ENCODE measurements at places on chromosomes 16 and 17. TPM values are rescaled to one million over a fixed set of nuclear protein-coding genes. Genes with fewer than 3 reads are reported as not detected.
A peak's percentile ranks its signal among the peaks of the same experiment; 100 is the strongest.

DNA sequence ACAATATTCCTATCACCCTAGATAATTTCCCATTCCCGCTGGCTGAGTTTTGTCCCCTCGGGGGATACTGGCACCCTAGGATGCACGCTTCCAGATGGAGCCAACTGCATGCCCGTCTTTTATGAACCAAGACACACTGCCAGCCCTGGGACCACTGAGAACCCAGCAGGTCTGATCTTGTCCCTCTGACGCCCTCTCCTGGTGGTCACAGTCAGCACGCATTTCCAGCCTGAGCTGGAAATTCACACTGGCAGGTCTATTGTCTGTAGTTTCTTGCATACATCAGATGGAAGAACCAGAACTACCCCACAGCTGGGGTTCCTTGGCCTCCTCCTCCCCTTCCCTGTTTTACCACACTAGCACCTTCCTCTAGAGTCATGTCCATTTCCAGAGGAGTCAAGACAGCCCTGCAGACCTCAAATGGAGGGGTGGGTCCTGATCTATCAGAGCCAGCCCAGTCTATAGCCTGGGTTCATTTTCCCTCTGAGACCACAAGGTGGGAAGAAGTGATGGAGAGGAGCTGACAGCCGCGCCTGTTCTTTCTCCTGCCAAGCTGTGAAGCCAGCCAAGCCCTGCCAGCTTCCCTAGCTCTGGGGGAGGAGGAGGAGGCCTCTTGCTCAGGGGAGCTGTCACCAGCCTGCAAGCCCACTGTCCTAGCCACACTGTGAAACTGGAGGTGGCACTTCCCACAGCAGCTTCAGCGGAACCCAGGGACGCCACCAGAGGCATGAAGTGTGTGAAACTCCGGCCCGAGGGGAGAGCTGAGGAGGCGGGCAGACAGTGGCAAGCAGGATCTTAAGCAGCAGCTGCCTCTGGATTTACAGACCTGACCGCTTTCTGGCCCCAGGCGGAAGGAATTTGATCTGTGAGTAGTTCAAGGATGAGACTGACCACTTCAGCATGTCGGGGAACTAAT, 29.3 kb downstream of the MXRA7 start:
- no peaks in the 10 kb centered on the region for H3K36me3 ChIP-seq
- H3K4me3 ChIP-seq, result no peak overlapping the region
- H3K27me3 ChIP-seq, result no peaks in the 10 kb centered on the region
- DNase-seq, result peak; percentile 72
- H3K4me1 ChIP-seq, result peaks cover 33% of the 10 kb centered on the region

DNA sequence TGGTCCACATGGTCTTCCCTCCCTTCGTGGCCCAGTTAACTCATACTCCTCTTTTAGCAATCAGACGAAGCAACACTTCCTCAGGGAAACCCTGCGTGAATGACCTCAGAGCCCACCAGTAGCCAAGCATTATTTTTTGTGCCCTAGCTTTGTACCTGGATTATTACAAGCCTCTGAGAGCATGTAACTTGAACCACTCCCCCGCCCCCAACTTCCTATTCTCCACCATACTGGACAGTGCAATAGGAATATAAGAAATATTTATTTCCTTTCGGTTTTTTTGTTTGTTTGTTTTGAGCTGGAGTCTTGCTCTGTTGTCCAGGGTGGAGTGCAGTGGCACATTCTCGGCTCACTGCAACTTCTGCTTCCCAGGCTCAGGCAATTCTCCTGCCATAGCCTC, 2.9 kb downstream of the CPPED1 start:
- H3K36me3 ChIP-seq, result no peaks in the 10 kb centered on the region
- no peak overlapping the region for H3K4me3 ChIP-seq
- H3K4me1 ChIP-seq, result peaks cover 16% of the 10 kb centered on the region
- no peaks in the 10 kb centered on the region for H3K27me3 ChIP-seq
- H3K27ac ChIP-seq, result peak overlapping the region; percentile 15

- H3K27ac ChIP-seq, result no peak overlapping the region
- no peaks in the 10 kb centered on the region for H3K4me1 ChIP-seq
- H3K36me3 ChIP-seq, result peaks cover 13% of the 10 kb centered on the region
Measured at GRCh38 chr16:188674-189073, 8.4 kb downstream of the HBQ1 start.

- H3K4me3 ChIP-seq, result peak overlapping the region; percentile 77
- H3K4me1 ChIP-seq, result peaks cover 15% of the 10 kb centered on the region
- H3K27ac ChIP-seq, result peak overlapping the region; percentile 70
- peak; percentile 37 for DNase-seq
Measured at GRCh38 chr16:84144209-84144858, 643 bp downstream of the HSDL1 start.

DNA sequence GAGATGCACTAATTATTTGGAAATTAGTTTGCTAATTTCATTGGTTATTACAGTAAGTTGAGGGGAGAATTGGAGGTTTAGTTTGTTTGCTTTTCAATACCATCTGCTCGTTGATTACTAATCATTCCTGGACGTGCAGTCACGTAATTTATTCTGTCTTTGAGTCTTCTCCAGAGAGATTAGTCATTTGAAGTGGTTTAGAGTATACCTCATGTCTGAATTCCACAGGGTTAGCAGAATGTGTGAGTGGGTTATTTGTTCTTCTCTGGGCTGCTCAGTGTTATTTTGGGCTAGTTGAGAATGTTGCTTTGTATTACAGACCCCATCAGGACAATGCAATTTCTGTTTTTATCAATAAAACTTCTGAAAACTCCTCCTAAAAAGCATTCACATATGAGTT, 265.0 kb downstream of the RBFOX1 start:
- no peak overlapping the region for H3K4me3 ChIP-seq
- no peak for DNase-seq
- no peaks in the 10 kb centered on the region for H3K36me3 ChIP-seq
- H3K4me1 ChIP-seq, result no peaks in the 10 kb centered on the region
- H3K27me3 ChIP-seq, result no peaks in the 10 kb centered on the region

- H3K27ac ChIP-seq, result no peak overlapping the region
- no peak overlapping the region for H3K4me3 ChIP-seq
- H3K4me1 ChIP-seq, result peaks cover 66% of the 10 kb centered on the region
- no peak for DNase-seq
Measured at GRCh38 chr17:67403065-67403464, 26.0 kb downstream of the PITPNC1 start.

DNA sequence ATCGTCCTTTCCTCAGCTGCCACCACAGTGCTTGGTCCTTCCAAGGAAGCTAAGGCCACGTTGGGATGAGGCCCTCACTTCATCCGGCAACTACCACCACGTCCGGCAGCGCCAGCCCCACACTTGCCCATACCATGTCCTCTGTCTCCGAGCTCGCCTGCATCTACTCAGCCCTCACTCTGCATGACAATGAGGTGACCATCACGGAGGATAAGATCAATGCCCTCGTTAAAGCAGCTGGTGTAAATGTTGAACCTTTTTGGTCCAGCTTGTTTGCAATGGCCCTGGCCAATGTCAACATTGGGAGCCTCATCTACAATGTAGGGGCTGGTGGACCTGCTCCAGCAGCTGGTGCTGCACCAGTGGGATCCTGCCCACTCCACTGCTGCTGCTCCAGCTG, 44.9 kb downstream of the TTC19 start:
- H3K36me3 ChIP-seq, result peaks cover 54% of the 10 kb centered on the region
- H3K4me1 ChIP-seq, result no peaks in the 10 kb centered on the region
- H3K27me3 ChIP-seq, result no peaks in the 10 kb centered on the region
- H3K27ac ChIP-seq, result no peak overlapping the region
- DNase-seq, result no peak

DNA sequence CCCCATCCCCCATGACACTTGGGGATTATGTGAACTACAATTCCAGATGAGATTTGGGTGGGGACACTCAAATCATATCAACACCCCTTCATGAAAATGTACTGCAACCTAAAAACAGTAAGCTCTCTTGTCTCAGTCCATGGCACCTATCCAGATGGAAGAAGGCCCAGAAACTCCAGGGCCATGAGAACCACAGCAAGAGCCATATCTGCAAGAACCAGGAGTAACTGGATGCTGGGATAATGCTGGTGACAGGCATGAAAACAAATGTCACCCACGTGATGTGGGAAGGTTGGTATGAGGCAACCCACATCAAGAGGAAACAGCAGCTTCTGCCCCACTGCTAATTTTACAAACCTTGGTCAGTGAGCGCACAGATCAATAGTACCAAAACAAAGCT, 400.1 kb upstream of the ERCC4 start:
- no peaks in the 10 kb centered on the region for H3K36me3 ChIP-seq
- no peak overlapping the region for H3K4me3 ChIP-seq
- no peak for DNase-seq
- no peaks in the 10 kb centered on the region for H3K27me3 ChIP-seq

- peaks cover 5% of the 10 kb centered on the region for H3K4me1 ChIP-seq
- no peak for DNase-seq
- no peaks in the 10 kb centered on the region for H3K27me3 ChIP-seq
- H3K4me3 ChIP-seq, result no peak overlapping the region
Measured at GRCh38 chr17:47072886-47073285, 93.8 kb upstream of the RPRML start.

GRCh38 chr16:17104654-17105053, 366.1 kb downstream of the XYLT1 start:
- H3K27ac ChIP-seq, result no peak overlapping the region
- H3K27me3 ChIP-seq, result no peaks in the 10 kb centered on the region
- no peak overlapping the region for H3K4me3 ChIP-seq
- H3K4me1 ChIP-seq, result peaks cover 12% of the 10 kb centered on the region
- no peaks in the 10 kb centered on the region for H3K36me3 ChIP-seq

DNA sequence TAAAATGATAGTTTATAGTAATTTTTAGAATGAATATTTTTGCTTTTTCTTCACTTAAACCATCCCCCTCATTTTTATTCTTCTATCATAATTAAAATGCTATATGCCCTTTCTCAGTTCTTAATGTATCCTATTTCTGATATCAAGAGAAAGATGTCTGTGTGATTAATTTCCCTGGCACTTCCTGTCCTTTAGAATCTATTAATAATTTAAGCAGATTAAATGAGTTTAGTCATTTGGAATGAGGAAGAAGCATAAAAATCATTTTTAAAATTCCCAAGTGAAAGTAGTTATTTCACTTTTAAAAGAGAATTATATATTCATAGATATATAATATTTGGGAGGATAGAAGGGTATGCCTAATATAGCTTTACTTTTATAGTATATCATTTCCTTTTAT, 27.8 kb upstream of the CDR2 start:
- no peaks in the 10 kb centered on the region for H3K36me3 ChIP-seq
- no peaks in the 10 kb centered on the region for H3K4me1 ChIP-seq
- no peak for DNase-seq
- no peak overlapping the region for H3K27ac ChIP-seq

GRCh38 chr16:52713740-52714139, 166.8 kb upstream of the TOX3 start:
- H3K4me3 ChIP-seq, result no peak overlapping the region
- H3K27ac ChIP-seq, result no peak overlapping the region
- no peak for DNase-seq
- no peaks in the 10 kb centered on the region for H3K4me1 ChIP-seq
- H3K27me3 ChIP-seq, result no peaks in the 10 kb centered on the region

- DNase-seq, result no peak
- no peaks in the 10 kb centered on the region for H3K27me3 ChIP-seq
- H3K27ac ChIP-seq, result no peak overlapping the region
- no peaks in the 10 kb centered on the region for H3K36me3 ChIP-seq
- no peaks in the 10 kb centered on the region for H3K4me1 ChIP-seq
- H3K4me3 ChIP-seq, result no peak overlapping the region
Measured at GRCh38 chr16:86798247-86799041, 220.1 kb downstream of the FOXL1 start.

GRCh38 chr16:31354394-31355291, at the start of gene ITGAX:
TSS of gene ITGAX (plus strand) at chr16:31355176. CDS start at chr16:31355255, 79 bp downstream.
- no peak within 1 kb of the TSS for H3K27ac ChIP-seq
- DNase-seq, result peak; percentile 53
- H3K4me3 ChIP-seq, result no peak within 1 kb of the TSS
- peaks cover 21% of the 10 kb centered on the region for H3K4me1 ChIP-seq

GRCh38 chr17:42585353-42585752, 7.8 kb upstream of the PSMC3IP start:
- H3K36me3 ChIP-seq, result peaks cover 71% of the 10 kb centered on the region
- no peak overlapping the region for H3K4me3 ChIP-seq
- H3K4me1 ChIP-seq, result no peaks in the 10 kb centered on the region
- no peaks in the 10 kb centered on the region for H3K27me3 ChIP-seq

DNA sequence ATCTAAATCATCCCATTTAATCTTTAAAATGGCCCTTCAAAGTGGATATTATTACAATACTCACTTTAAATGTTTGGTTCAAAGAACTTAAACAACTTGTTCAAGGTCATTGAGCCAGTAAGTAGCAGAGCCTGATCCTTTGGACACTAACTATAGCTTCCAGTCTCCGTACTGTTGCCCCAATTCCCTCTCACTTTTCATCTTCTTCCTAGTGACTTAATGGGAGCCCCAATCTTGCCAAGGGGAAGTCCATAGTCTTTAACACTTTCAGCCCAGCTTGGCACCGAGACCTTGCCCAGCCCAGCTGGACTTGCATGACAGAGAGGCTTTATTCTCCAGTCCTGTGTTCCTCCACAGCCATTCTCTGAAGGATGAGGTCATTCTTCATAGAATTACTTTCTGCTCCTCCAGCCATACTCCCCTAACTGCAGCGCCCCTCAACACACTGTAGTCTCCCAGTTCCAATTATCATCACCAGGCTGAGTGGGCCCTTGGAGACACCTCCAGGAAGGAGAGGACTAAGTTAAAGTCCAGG, 49.2 kb upstream of the NLK start:
- no peak overlapping the region for H3K27ac ChIP-seq
- no peak for DNase-seq
- no peak overlapping the region for H3K4me3 ChIP-seq
- no peaks in the 10 kb centered on the region for H3K36me3 ChIP-seq
- no peaks in the 10 kb centered on the region for H3K4me1 ChIP-seq

- peaks cover 2% of the 10 kb centered on the region for H3K27me3 ChIP-seq
- H3K36me3 ChIP-seq, result no peaks in the 10 kb centered on the region
- no peaks in the 10 kb centered on the region for H3K4me1 ChIP-seq
Measured at GRCh38 chr16:87583453-87584131, 18.7 kb upstream of the JPH3 start.

DNA sequence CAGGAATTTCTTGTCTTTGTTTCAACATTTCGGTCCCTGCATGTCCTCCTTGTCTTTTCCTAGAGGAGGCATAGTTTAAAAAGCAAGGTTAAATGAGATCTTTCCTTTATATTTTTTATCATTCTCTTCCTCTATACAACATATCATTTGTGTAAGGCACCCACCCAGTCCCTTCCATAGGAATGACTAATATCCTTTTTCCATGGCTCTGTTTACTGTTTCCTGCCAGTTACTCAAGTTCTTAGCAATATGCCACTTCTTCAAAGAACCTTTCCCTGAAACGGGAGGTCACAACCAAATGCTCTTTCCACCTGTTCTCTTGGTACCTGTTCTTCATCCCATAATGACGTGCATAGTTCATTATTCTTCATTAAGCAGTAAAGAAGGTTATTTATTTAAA, 1237.1 kb upstream of the GOT2 start:
- H3K27ac ChIP-seq, result no peak overlapping the region
- no peaks in the 10 kb centered on the region for H3K27me3 ChIP-seq
- no peaks in the 10 kb centered on the region for H3K4me1 ChIP-seq

TMEM235 gene
- not detected for total RNA-seq

ATMIN gene
- total RNA-seq, result 30.5 TPM

KCTD19 gene
- total RNA-seq, result 0.71 TPM

SPATA32 gene
- total RNA-seq, result not detected

KRT23 gene
- total RNA-seq, result not detected

TLCD3B gene
- total RNA-seq, result 0.55 TPM

KCNJ12 gene
- total RNA-seq, result not detected

TPSD1 gene
- total RNA-seq, result not detected

All from CD8-positive, alpha-beta memory T cell (primary cell).